ENCODE measurements at places on chromosomes 2 and 18.

DNA sequence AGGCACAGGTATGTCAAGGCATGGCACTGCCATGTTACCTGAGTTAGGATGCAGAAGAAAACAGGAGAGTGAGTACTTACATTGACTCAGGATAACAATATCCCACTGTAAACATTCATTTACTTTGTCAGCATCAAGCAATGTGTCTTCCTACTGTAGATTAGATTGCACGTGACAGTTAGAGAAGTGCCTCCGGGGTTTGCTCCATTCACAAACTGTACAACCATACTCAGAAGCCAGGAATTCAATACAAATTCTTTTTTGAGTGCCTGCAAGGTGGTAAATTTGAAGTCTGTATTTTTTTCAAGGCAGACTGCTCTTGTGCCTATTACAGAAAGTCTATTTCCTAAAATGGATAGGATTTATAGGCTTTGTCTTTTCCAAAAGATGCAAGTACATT lies 34.1 kb downstream of the CDCA7 start:
- DNase-seq: no peak

DNA sequence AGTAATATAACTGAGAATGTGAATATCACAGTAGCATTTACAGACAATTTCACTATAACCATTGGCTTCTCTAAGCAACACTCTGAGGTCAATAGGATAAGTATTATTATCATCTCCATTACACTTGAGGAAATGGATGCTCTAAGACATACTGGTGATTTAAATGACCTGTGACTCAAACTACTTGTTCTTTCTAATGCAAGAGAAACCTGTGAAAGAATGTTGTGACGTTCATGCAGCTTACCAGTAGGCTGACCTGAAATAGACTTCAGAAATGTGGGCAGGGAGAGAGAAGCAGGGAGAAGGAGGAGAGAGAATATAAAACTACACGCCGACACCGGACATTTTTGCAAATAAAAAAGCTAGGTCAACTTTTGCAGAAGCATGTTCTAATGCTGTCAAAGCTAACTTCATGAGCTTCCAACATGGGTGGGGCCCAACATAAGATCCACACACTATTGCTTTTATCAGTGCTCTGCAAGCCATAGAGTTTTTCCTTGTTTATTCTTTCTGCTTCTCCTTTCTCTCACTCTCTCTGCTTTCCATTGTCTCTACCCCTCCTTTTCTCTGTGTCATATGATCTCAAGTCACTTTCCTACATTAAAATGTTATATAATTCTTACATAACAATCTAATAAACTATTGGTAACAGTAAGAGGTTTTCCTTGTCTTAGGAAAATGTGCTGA lies 217.6 kb upstream of the FN1 start:
- no peak for DNase-seq

GRCh38 chr2:609881-610280 lies 67.3 kb downstream of the TMEM18 start:
- DNase-seq: no peak

- no peak for DNase-seq
Measured at GRCh38 chr18:6330786-6331185, 83.9 kb downstream of the L3MBTL4 start.

GRCh38 chr2:109124982-109125592 lies 3.9 kb upstream of the SH3RF3 start:
- DNase-seq: no peak

- DNase-seq: peak; percentile 55
Measured at GRCh38 chr2:67215214-67216055, 181.7 kb upstream of the ETAA1 start.

DNA sequence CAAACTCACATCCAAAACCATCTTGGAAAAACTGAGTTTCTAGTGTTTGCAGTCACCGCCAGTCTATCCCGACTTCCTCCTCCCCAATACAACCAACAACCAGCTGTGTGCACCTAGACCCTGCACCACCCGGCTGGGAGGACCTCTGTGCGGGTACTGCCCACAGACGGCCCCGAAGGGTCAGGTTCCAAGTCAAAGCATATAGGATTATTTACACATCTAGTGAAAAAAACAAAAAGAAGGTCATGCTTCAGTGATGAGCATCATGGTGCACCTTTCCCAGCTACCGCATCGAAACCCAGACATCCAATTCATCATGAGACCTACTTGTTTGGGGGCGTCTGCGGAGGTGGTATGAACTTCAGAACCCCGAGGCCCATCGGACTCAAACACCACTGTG lies 124.8 kb downstream of the ZNF516 start:
- no peak for DNase-seq

GRCh38 chr2:106638043-106638442 lies 150.9 kb downstream of the CD8B2 start:
- peak; percentile 15 for DNase-seq

- no peak for DNase-seq
Measured at GRCh38 chr18:79944746-79945117, 6.7 kb downstream of the SLC66A2 start.

GRCh38 chr2:28616396-28616999 lies 120.6 kb downstream of the PLB1 start:
- DNase-seq: no peak

DNA sequence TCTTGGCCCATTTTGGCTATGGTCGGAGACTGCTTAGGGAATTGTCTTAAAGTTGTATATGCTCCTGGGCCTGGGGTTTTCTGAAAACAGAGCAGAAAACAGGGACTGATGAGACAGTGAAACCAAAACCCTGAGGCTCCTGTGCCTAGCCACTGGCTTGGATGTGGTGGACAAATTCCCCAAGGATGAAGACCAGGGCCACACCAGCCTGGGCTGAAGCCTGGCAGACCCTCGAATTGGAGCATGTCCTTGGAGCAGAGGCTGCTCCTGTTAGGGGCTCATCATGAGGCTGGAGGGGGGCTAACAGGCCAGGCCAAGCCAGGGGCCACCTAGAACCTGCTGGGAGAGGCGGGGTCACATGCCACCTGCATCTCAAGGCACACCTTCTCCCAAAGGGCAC lies 68.1 kb downstream of the STPG4 start:
- DNase-seq: no peak

- no peak for DNase-seq
Measured at GRCh38 chr2:240635121-240635997, 10.1 kb downstream of the GPR35 start.

DNA sequence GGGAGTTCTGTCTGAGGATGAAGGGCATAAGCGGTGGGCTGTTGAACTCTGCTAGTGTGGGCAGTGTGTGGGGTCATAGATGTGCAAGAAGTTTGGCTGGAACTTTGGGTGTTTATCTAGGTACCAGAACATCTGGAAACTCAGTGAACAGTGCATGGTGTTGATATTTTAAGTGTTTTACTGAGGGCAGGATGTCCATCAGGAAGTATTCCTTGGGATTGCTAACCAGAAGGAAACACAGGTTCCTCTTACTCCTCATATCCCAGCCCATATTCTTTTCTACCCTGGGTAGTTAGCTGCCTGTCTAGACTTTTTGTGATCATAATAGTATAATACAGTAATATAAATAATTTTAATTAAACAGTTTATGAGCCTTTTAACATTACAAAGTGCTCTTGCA lies 15.5 kb downstream of the BABAM2 start:
- no peak for DNase-seq

GRCh38 chr18:74418023-74418422 lies 39.1 kb downstream of the DIPK1C start:
- DNase-seq: no peak

GRCh38 chr2:153156743-153157142 lies 321.8 kb downstream of the RPRM start:
- no peak for DNase-seq

- DNase-seq: peak; percentile 94
Measured at GRCh38 chr2:69741575-69742321, at the start of gene ANXA4. TSS of gene ANXA4 (plus strand) at chr2:69742134. CDS start at chr2:69781566, 39,432 bp downstream.

- DNase-seq: no peak
Measured at GRCh38 chr2:40719414-40719813, 267.5 kb upstream of the SLC8A1 start.

GRCh38 chr2:228590681-228591080 lies 409.2 kb upstream of the SPHKAP start:
- DNase-seq: no peak

DNA sequence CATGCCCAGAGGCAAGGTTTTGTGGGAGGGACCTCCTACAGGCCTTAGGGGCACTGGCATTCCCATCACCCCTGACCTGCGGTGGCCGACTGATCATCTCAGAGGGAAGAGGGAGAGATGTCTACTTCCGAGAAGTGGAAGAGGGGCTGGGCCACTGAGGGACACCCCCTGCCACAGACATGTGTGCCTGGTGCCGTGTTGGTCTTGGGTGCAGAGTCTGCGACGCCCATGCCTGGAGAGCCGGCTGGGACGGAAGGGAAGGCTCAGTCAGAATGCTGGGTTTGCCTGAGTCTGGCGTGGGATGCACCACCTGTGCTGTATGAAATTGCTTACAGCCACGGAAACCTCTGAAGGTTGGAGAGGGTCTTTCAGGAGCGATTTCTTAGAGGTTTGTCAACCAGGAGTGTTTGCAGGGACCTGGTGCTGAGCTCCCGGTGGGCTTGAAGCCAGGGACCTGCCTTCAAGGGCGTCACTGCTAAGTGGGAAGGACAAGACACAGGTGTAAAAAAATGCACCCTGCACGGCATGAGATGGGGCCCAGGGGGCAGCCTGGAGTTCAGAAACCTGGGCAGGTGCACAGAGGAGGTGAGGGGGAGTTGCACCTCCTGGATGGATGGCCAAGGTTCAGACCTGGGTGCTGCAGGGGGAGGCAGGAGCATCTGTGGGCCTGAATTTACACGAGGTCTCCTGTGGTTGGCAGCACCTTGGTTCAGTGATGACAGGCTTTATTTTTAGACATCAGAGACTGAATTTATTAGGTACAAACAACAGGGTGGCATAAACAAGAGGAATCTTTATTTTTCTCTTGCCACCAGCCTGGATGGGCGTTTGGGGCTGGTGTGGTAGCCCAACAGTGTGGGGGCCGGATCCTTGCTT lies 100.3 kb downstream of the CTIF start:
- no peak for DNase-seq

- DNase-seq: no peak
Measured at GRCh38 chr18:8777846-8778245, 72.5 kb downstream of the MTCL1 start.

DNA sequence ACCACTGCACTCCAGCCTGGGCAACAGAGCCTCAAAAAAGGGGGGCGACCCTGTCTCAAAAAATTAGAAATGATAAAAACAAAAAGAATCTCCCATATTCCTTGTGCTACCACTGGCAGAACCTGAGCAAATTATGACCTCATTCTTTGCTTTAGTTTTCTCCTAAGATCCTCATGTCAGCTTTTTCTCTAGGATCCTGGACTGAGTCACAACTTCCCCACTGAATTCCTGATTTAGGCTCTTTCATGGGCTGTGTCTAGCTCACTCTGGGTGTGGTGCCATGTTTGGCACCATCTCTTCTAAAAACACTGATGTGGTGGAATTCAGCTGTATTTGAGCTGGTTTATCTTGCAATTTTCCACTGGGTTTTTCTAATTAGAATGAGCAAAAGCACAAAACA lies 37.1 kb downstream of the EXOC6B start:
- DNase-seq: no peak
